Stimulated activated CD8-positive, alpha-beta memory T cell treated with anti-CD3 and anti-CD28 coated beads, Interleukin-4, amount 100 ng/mL, for 48 hours (primary cell): ENCODE measurements at places on chromosomes 6 and 20.

DNA sequence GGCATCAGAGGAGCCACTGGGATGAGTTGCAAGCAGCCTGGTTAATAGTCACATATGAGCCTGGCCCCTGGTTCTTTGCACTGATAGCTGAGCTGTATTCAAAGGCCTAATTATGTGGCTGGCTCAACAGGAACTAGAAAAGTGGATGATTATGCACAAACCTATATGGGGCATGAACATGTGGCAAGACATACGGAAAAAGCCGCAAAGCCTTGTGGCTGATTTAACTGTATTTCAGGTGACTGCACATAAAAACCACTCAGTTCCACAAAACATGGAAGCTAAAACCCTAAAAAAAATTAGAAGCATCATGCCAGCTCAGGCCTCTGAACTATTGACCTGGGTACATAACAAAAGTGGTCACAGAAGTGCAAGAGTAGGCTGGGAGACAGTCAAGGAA, 13.0 kb upstream of the MUC22 start:
- no peak for DNase-seq

DNA sequence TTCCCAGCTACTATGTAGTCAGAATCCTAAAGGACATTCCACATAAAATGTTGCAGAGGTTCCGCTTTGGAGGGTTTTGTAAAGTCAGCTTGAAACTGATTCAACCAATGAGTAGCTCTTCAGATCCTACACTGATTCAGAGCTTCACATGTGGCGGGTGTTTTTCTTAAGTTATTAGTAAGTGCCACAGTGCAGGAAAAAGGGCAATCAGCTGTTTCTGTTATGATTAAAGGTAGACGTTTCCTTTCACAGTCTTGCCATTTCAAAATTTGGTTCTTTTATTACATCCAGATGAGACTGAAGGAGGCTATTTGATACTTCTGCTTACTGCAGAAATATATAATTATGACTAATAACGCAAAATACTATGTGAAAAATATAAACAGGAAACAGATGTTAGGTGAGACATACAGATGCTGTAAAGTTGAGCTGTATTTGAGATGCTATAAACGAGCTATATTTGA, 443.9 kb downstream of the CDKAL1 start:
- no peak for DNase-seq

GRCh38 chr20:2798814-2799213, 1.6 kb downstream of the CPXM1 start:
- DNase-seq, result no peak

DNA sequence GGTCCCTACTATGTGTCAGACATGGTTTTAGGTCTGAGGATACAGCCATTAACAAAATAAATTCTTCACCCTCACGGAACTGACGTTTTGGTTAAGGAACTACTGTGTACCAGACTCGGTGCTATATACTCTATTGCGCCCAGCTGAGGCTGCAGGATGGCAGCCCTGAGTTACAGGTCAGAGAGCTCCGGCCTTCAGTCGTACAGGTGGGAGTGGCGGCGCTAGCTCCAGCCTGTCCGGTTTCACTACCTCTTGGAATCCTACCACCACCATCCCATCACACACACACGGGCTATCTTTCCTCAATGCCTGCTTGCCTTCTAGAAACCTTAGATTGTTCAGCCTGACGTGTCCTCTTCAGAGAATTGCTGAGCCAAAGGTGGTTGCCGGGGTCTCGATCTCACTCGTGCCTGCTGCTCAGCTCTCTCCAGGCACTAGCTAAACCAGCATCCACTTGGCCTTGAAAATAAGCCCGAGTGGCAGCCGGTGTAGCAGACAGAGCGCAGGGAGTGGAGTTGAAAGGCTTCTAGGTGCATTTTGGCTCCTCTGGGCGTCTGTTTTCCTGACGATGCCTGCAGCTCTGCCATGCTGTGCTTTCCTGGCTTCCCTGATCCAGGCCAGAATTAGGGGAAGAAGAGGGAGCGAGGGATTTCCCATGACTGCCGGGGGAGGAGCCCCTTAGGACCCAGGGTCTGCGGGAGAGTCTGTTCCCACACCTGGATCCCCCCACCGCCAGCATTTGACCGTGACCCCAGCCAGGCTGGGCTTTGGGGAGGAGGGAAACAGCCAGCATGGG, 1.1 kb upstream of the TCF15 start:
- no peak for DNase-seq

DNA sequence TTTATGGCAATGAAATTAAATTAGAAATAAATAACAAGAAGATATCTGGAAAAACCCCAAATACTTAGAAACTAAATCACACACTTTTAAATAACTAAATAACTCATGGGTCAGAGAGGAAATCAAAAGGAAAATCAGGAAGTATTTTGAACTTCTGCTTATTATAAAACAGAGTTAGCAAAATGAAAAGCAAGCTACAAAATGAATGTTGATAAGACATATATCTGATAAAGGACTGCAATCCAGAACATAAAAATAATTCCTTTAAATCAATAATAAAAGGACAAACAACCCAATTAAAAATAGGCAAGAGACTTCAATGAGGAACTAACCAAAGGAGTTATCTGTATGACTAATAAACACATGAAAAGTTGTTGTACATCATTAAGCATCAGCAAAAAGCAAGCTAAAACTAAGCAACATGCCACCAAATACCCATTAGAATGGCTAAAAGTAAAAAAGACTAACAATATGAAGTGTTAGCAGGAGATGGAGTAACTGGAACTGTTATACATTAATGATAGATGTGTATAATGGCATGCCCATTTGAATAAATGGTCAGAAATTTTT, 38.9 kb upstream of the STMND1 start:
- DNase-seq, result no peak

DNA sequence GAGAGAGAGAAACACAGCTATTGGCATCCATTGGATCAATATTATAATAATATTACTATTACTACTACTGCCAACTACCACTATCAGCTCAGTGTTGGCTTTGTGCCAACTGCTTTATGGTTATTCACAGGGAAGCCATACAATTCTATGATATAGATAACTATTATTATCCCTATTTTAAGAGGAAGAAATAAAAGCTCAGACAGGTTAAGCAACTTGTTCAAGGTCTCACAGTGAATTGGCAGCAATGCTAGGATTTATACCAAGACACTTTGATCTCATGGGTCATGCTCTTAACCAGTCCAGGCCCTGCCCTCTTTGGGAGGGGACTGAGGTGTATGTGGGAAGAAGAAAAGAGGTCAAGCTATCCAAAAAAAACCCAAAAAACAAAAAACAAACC, 82.0 kb upstream of the TRAF3IP2 start:
- peak; percentile 17 for DNase-seq

DNA sequence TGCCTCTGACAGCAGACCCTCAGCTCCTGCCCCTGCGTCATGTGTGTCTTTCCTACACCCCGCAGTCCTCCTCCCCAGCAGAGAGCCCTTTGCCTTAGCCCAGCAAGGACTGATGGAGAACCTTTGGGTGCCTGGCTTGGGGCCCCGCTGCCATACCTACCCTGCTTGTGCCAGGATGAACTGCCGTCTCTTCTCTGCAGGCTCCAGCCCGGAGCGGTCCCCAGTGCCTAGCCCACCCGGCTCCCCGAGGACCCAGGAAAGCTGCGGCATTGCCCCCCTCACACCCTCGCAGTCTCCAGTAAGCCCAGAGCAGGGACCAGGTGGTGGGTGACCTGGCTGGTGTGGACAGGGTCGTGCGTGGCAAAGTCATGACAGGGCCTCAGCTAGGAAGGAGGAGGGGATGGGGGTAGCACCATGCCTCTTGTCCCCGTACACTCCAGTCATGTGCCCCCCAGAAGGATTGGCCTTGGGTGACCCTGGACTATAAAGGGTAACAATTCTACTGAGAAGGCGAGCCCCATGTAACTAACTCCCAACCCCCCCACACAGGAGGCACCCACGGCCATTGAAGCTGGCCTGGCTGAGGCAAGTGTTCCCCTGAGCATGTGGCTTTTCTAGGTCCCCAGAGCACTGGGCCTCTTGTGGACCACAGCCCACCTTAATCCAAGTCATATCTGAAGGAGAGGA, 8.3 kb downstream of the HSPA12B start:
- no peak for DNase-seq

GRCh38 chr6:43947860-43948259, 177.8 kb downstream of the VEGFA start:
- DNase-seq, result no peak

DNA sequence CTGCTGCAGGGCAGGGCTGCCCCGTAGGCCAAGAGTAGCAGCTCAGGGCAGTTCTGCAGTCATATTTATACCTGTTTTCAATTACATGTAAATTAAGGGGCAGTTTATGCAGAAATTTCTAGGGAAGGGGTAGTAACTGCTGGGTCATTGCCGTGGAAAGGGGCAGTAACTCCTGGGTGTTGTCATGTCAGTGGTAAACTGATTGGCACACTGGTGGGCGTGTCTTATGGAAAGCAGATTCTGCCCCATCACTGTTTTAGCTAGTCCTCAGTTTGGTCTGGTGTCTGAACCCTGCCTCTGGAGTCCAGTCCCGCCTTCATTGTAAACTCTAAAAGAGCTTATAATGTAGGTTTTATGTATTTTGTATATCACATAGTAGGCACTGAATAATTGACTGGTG, 22.1 kb downstream of the MAP3K4 start:
- no peak for DNase-seq

- DNase-seq, result no peak
Observed at GRCh38 chr6:116329156-116329555, 41.6 kb upstream of the DSE start.

DNA sequence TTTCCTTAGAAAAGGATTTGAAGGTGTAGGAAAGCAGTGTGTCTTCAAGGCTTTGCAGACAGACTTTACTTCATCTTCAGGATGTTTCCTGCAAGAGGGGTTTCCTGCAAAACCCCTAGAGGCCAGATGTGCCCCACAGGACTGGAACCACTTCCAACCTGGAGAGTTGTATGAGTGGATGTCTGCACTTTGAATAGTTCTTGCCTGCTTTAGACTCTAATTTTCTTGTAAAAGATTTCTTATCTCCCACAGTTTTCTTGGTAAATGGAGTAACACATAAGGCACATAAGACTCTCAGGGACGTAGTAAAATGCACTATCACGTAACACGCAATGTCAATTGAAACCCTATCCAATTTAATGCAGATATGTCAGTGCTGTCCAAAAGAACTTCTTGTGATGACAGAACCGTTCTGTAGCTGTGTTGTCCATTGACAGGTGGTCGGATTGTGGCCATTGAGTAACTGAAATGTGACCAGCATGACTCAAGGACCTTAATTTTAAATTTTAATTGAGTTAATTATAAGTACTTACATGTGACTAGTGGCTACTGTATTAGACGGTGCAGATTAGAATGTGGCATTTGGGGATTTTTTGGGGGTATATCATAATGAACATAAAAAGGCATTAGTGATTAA, 118.7 kb downstream of the JARID2 start:
- no peak for DNase-seq

DNA sequence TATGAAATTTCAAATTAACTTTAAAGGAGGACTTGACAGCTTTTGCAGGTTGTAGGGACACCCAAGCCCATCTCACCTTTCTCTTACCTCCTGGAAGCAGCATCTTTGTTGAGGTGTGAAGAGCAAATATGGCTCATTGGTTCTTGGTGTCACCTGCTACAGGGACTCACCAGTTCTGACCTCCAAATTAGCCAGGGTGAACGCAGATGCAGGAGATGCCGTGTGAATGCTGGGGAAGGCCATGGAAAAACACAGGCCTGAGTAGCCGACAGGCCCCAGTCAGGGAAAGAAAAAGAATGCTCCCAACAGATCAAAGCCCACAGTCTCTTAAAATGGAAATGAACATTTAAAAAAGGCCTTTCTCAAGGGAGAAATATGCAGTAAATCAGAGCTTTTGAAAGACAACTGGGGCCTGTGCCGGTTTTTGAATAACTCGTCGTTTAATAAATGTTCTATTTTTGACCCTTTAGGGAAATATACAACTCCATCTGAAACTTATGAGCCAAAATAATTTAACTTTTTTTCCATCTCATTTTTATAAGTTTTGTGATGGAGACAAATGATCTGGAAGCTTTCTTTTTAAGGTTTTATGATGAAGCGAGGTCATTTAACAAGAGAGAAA, 167.5 kb downstream of the CD83 start:
- DNase-seq, result no peak
